ENCODE measurements at places on chromosomes 2 and 18. TPM values are rescaled to one million over a fixed set of nuclear protein-coding genes. Genes with fewer than 3 reads are reported as not detected.

The CXCR2 gene
- not detected for total RNA-seq

The MGAT4A gene
- total RNA-seq = 1.6 TPM

The GCA gene
- 7.5 TPM for total RNA-seq

The FAM237A gene
- total RNA-seq = not detected

The SPP2 gene
- total RNA-seq = not detected
